Stimulated activated memory B cell treated with anti-CD40 and anti-IgM and Interleukin-4, amounts not matched to agents 10 μg/mL and 1 μg/mL and 100 μg/mL, for 72 hours (primary cell): ENCODE measurements at places on chromosomes 5 and 9.
A peak's percentile ranks its signal among the peaks of the same experiment; 100 is the strongest.

- ATAC-seq = no peak
These were observed 22.1 kb upstream of the SLC25A51 start for GRCh38 chr9:37925786-37926736.

GRCh38 chr5:42612750-42613366, 143.8 kb upstream of the CCDC152 start:
- ATAC-seq = no peak

- ATAC-seq = peak; percentile 57
These were observed 37.3 kb downstream of the FBXW2 start for GRCh38 chr9:120755810-120756434.

- peak; percentile 95 for ATAC-seq
These were observed 48.2 kb downstream of the OTP start for GRCh38 chr5:77590347-77590746.

DNA sequence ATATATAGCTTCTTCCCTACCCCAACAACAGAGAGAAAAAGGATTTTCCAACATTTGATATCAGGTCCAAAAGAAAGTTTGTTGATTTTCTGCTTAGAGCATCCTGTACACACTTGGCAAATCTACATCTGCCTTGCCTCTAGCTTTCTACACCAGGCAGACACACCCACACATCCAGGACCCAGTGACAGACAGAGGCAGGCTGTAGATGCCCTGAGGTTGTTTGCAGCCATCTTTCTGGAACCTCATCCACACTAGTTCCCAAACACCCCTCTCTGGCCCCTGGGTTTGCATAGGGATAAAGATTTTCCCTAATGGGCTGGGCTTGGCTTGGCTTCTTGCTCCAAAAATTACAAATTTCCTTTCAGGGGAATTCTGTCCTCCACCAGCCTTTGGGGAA, 138.2 kb upstream of the FST start:
- no peak for ATAC-seq
